ENCODE measurements at places on chromosomes 6 and 20. TPM values are rescaled to one million over a fixed set of nuclear protein-coding genes. Genes with fewer than 3 reads are reported as not detected.

- no peaks in the 10 kb centered on the region for H3K36me3 ChIP-seq
- DNase-seq: no peak
- H3K4me3 ChIP-seq: no peak overlapping the region
- H3K27me3 ChIP-seq: no peaks in the 10 kb centered on the region
Observed at GRCh38 chr20:58567437-58567836, 52.2 kb upstream of the APCDD1L start.

DNA sequence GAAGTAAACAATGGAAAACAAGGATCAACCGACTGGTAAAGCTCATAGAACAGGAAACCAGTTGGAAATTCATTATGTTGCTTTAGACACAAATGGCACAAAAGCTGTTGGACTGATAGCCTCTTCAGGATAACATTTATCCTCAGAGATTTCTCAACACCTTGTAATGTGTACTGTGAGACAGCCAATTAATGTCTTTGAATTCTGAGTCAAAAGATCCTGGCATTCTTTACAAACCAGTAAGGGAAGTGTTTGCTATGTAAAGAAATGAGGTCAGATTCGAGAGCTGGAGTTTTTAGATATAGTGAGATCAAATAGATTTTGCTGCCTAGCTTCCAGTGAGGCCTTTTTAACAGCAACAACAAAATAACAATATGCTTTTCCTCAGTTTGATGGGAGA lies 439.2 kb downstream of the C6orf118 start:
- H3K4me1 ChIP-seq: no peaks in the 10 kb centered on the region
- no peak overlapping the region for H3K4me3 ChIP-seq
- no peaks in the 10 kb centered on the region for H3K27me3 ChIP-seq
- H3K27ac ChIP-seq: no peak overlapping the region

SLC52A3 gene
- total RNA-seq: 0.78 TPM

GRCh38 chr6:85363870-85364269 lies 86.0 kb upstream of the NT5E start:
- no peaks in the 10 kb centered on the region for H3K36me3 ChIP-seq
- H3K27me3 ChIP-seq: no peaks in the 10 kb centered on the region
- H3K4me3 ChIP-seq: no peak overlapping the region
- H3K27ac ChIP-seq: no peak overlapping the region

DNA sequence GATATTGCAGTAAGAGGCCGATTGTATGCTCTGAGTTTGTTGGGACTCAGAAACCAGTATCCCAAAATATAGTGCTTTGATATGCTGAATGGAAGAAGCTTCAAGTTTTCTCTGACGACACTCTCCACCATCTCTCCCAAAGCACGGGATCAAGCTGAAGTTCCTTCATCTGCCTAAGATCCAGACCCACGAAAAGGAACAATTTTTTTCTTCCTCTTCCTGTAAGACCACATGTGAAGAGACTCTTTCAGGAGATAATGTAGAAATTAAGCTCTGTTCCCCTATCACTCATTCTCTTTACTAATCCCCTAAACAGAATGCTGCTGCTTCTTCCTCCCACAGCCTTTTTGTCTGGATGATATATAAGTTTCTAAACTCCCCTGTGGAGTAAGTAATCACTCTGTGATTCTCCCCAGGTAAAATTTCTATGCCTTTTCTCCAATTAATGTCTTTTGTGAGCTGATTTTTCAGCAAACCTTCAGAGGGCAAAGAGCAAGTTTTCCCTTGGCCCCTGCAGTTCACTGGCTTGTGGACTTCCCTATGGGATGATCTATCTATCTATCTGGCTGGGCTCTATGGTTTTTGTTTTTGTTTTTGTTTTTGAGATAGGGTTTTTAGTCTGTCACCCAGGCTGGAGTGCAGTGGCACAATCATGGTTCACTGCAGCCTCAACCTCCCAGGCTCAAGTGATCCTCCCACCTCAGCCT lies 13.5 kb upstream of the PNRC1 start:
- H3K4me1 ChIP-seq: no peaks in the 10 kb centered on the region
- no peak for DNase-seq
- H3K27me3 ChIP-seq: no peaks in the 10 kb centered on the region
- no peak overlapping the region for H3K4me3 ChIP-seq

RSPH4A gene
- 0.48 TPM for total RNA-seq
